ENCODE measurements at places on chromosomes 1 and 21.

GRCh38 chr21:20443558-20444155 is 554.6 kb upstream of the NCAM2 start:
- peak; percentile 10 for DNase-seq

- DNase-seq = peak; percentile 92
Measured at GRCh38 chr1:11645670-11646265, 8.5 kb downstream of the FBXO2 start.

GRCh38 chr1:12657060-12657884 is 13.4 kb downstream of the AADACL4 start:
- no peak for DNase-seq

- DNase-seq = no peak
Measured at GRCh38 chr1:204576422-204576821, 60.2 kb downstream of the MDM4 start.

- no peak for DNase-seq
Measured at GRCh38 chr1:235843461-235843961, 23.2 kb downstream of the LYST start.

GRCh38 chr1:205993068-205993467 is 10.1 kb downstream of the RAB7B start:
- no peak for DNase-seq

GRCh38 chr1:241654019-241654418 is 1.9 kb downstream of the WDR64 start:
- DNase-seq = no peak

GRCh38 chr1:30762152-30762929 is 4.8 kb upstream of the LAPTM5 start:
- DNase-seq = no peak

- DNase-seq = no peak
Measured at GRCh38 chr1:225482421-225482950, 54.6 kb upstream of the LBR start.

- DNase-seq = peak; percentile 29
Measured at GRCh38 chr1:167663002-167663772, 33.2 kb downstream of the RCSD1 start.
